ENCODE measurements at places on chromosomes 6 and 20. TPM values are rescaled to one million over a fixed set of nuclear protein-coding genes. Genes with fewer than 3 reads are reported as not detected.

OSTM1 gene
- 20.1 TPM for total RNA-seq

USP49 gene
- total RNA-seq, result 18.5 TPM

KHDC1L gene
- not detected for total RNA-seq

HUS1B gene
- 0.79 TPM for total RNA-seq

PLA2G7 gene
- 0.19 TPM for total RNA-seq

SSTR4 gene
- not detected for total RNA-seq

GPR63 gene
- total RNA-seq, result 0.11 TPM

SF3B5 gene
- 84.6 TPM for total RNA-seq

FAM209B gene
- not detected for total RNA-seq

SRC gene
- 222 TPM for total RNA-seq

SRMS gene
- not detected for total RNA-seq

GPR6 gene
- total RNA-seq, result not detected

NOX3 gene
- total RNA-seq, result not detected

NXT1 gene
- total RNA-seq, result 34.1 TPM

Data from Caco-2 (cell line).